ENCODE measurements at places on chromosomes 11 and 22.

GRCh38 chr11:112100462-112100861 lies 13.8 kb downstream of the SDHD start:
- DNase-seq = no peak

- no peak for DNase-seq
Observed at GRCh38 chr11:112211536-112211935, 14.7 kb upstream of the PTS start.

DNA sequence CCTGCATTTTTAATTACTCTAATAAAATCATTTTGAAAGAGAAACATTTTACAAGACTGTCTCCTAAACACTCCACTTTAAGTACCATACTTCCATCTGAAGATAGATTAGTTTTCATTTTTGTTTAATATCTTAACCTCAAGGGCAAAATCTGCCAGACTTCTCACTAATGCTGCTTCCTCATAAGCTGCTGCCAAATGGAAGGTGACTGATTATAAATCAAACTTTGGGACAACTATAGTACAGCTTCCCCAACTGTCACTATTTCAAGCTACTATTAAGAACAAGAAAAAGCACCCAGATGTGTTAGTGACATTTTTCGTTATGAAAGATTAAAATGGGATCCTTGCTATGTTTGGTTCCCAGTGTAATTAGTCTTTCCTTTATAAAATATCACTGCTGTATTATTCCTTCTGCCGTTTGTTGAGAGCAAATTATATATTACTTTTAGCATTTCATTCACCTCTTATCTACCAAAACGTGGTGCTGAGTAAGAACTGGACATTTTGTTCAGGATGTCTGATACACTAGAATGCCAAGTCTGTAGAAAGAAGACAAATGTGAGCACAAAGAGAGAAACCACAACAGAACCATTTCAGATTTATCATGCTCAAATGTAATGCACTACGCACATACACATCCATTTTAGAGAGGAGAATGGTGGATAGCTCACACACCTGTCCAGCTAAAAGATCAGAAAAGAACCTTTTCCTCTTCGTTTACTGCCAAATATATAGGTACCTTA lies 312.2 kb upstream of the C11orf87 start:
- DNase-seq = no peak

- no peak for DNase-seq
Observed at GRCh38 chr22:21947040-21948014, 5.3 kb downstream of the PPM1F start.

GRCh38 chr11:63999349-64000025 lies 13.2 kb downstream of the OTUB1 start:
- DNase-seq = peak; percentile 49

GRCh38 chr22:31393893-31394292 lies 5.5 kb upstream of the DRG1 start:
- no peak for DNase-seq

- DNase-seq = no peak
Observed at GRCh38 chr22:44392446-44392921, 79.7 kb upstream of the SHISAL1 start.

DNA sequence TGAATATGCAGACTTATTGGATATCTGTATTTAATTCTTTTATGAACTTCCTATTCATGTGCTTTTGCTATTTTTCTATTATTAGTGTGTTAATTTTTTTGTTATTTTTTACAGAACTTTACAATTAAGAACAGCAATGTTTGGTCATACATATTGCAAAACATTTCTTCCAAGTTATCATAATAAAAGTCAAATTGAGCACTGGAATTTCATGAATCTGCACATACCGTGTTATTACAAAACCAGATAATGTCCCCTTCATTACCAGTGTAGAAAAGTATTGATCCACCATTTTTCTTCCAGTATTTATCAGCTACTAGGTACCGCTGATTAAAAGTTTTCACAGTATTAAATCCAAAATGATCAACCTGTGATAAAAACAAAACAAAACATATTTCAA lies 40.5 kb downstream of the PRCP start:
- DNase-seq = no peak

- DNase-seq = no peak
Observed at GRCh38 chr11:104524254-104524653, 360.3 kb upstream of the PDGFD start.

GRCh38 chr11:133082841-133083488 lies 449.3 kb downstream of the OPCML start:
- no peak for DNase-seq

DNA sequence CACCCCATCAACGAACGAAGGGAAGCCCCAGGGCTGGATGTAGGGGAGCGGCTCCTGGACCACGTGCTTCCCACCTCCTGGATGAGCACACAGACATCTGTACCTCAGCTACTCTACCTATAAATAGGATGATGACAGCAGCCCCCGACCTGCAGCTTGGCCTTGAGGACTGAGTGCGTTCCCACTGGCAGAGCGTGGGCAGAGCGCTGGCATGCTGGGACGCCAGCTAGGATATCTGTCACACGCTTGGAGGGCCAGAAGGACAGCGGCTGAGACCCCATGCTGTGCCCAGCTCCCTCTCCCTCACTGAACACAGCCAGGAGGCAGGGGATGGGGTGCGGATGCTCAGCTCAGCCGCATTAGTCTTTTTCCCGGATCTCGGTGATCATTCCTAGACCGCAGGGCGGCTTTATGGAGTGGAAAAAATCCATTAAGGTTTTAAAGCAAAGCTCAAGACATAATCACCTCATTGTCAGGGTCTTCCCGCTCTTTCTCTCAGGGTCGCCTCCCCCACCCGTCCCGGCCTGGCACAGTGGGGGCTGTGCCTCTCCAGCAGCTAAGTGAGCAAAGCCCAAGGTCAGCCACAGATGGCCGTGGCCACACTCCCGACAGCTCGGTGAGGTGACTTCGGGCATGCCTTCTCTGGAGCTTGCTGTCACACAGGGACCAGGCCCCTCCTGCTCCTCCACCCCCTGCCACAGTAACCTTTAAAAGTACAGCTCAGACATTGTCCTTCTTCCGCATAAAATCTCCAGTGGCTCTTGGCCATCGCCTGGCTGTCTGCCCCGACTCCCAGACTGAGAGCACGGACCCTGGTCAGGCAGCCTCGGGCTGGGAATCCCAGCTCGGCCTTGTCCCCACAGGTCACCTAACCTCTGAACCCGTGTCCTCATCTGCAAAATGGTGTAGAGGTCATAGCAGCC lies 69.6 kb upstream of the SHISAL1 start:
- no peak for DNase-seq

- no peak for DNase-seq
Observed at GRCh38 chr22:17953147-17953546, 71.2 kb downstream of the MICAL3 start.

- DNase-seq = no peak
Observed at GRCh38 chr11:121352251-121352891, 59.8 kb downstream of the SC5D start.

- DNase-seq = no peak
Observed at GRCh38 chr11:81112718-81113117, 1620.9 kb downstream of the FAM181B start.

GRCh38 chr22:47129902-47130635 lies 367.6 kb downstream of the TBC1D22A start:
- no peak for DNase-seq

- peak; percentile 32 for DNase-seq
Observed at GRCh38 chr11:111586388-111586831, 15.8 kb upstream of the SIK2 start.

DNA sequence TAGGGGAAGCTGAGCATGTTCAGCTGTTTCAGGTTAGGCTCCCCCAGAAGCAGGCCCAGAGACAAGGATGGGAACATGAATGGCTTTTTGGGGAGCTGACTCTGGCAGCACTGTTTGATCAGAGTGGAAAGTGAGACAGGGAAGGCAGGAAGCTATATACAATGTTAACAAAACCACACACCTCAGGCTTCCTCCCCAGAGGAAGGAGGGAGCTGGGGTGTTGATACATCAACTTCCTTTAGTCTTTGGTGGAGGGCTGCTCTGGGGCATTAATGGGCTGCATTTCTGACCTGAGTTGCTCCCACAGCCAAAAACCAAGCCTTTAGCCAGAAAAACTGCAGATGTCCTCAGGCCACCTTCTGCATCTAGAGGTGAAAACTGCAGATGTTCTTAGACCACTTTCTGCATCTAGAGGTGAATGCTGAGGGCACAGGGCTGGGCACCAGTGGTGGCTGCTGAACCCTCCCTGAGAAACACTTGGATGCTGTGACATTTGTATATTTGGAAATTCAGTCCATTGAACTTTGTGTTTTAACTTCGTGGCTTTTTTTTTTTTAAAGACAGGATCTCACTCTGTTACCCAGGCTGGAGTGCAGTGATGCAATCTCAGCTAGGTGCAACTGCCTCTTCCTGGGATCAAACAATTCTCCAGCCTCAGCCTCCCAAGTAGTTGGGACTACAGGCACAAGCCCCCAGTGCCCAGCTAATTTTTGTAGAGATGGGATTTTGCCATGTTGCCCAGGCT lies 49.9 kb downstream of the KIAA1671 start:
- DNase-seq = no peak

GRCh38 chr11:121553806-121554205 lies 101.0 kb upstream of the SORL1-AS1 start:
- no peak for DNase-seq

GRCh38 chr11:115767047-115767802 lies 263.0 kb upstream of the CADM1 start:
- DNase-seq = no peak

DNA sequence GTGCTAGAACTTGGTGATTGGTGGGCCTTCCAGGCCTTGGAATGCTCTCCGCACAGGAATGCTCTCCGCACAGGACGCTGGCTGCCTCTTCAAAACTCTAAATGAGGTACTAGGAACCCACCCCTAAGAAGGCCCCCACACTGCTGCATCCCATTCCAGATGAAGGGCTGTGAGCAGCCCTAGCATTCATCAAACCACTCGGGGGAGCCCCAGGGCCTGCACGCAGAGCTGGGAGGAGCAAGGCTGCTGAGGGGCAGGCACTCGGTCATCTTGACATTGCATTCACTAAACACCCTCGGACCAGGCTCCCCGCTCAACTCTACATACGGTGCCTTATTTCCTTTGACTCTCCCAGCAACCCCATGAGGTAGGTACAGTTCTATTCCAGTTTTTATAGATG lies 49.2 kb upstream of the EMID1 start:
- DNase-seq = no peak

- DNase-seq = no peak
Observed at GRCh38 chr11:8527939-8528338, 66.1 kb downstream of the STK33 start.

DNA sequence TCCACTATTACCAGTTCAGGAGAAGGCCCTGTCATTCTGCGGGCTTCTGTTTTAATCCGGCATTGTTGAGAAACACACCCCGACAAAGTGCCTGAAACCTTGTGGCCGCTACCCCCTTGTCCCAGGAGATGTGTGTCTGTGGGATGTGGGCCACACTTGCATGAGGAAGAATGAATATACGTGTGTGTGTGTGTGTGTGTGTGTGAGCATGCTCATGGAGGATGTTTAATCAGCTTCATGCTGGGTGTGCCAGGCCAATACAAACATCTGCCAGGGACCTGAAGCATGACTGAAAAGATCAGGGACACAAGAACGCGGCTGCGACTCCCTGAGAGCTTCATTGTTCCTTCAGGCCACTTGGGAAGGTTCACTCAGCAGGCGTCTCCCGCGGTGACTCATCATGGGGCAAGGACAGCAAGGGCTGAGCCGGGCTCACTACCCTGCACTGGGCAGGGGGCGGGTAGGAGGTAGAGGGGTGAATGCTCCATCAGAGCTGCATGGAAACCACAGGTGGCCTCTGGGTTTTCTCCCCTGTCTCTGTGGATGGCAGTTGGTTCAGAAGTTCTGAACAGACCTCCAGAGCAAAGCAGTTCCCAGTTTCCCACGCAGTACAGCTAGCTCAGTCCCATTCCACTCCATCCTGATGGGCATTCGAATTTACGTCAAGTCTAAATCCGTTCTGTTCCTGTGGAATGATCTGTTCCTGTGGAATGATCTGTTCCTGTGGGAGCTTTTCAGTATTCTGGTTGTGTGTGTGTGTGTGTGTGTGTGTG lies 7.0 kb upstream of the MALAT1 start:
- no peak for DNase-seq

DNA sequence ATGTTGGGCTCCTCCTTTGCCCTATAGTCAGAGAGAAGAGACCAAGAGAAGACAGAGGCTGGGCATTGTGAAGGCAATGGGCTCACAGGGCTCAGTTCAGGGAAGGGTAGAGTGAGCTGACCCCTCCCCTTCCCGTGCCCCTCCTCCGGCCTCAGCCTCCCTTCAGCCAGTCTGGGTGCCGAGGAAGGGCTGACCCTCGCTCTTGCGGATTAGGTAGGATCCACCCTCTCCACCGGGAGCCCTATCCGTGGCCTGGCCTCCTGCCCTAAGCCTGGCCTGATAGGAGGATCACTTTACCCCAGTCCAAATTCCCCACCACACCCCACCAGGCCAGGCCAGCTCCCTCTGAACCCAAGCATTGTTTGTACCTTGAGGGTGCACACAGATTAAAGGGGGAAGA lies 1.8 kb upstream of the PPP1R14B start:
- no peak for DNase-seq

GRCh38 chr22:17152340-17152739 lies 6.7 kb downstream of the HDHD5 start:
- DNase-seq = no peak

DNA sequence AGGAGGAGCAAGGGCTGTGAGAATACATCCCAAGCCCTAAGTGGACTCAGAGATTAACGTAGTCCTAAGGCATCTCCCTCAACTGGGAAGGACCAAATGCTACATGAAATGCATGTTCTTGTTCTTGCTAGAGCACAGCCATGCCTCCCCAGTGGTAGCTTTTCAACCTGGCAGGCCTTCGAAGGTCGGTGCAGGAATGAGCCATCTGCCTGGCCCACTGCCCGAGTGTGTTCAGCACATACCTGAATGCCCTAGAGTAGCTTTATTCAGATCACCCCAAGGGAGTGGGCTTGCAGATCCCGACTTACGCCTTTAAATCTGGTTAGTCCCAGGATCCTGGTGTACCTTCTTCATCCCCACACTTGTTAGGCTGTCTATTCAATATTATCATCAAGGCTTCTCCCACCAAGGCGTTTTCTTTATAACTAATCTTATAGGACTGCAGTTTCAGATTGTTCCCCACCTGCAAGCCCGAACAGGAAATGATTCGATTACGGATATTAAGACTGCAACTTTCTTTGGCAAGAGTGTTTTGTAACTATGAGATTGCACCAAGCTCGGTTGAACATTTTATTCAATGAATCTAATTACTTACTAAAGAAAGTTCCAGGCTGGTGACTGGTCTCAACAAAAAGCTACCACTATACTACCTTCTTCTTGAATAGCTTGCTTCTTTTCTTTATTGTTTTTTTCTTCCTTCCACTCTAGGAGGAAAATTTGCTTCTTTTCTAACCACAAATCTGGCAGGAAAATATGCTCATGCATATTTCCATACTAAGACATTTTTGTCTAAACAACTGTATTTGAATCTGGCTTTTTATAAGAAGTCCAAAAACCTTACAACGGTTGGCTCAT lies 115.6 kb downstream of the SGSM3 start:
- no peak for DNase-seq

GRCh38 chr11:80365980-80366379 lies 925.1 kb upstream of the TENM4 start:
- no peak for DNase-seq

- no peak for DNase-seq
Observed at GRCh38 chr11:113181094-113181493, 133.3 kb upstream of the TTC12 start.

- DNase-seq = no peak
Observed at GRCh38 chr22:43207386-43207785, 20.5 kb upstream of the TTLL12 start.
